OCI-LY7 (cell line): ENCODE measurements at places on chromosomes 6 and 20.

GRCh38 chr6:47535316-47536225, 58.0 kb downstream of the CD2AP start:
- no peak for DNase-seq

DNA sequence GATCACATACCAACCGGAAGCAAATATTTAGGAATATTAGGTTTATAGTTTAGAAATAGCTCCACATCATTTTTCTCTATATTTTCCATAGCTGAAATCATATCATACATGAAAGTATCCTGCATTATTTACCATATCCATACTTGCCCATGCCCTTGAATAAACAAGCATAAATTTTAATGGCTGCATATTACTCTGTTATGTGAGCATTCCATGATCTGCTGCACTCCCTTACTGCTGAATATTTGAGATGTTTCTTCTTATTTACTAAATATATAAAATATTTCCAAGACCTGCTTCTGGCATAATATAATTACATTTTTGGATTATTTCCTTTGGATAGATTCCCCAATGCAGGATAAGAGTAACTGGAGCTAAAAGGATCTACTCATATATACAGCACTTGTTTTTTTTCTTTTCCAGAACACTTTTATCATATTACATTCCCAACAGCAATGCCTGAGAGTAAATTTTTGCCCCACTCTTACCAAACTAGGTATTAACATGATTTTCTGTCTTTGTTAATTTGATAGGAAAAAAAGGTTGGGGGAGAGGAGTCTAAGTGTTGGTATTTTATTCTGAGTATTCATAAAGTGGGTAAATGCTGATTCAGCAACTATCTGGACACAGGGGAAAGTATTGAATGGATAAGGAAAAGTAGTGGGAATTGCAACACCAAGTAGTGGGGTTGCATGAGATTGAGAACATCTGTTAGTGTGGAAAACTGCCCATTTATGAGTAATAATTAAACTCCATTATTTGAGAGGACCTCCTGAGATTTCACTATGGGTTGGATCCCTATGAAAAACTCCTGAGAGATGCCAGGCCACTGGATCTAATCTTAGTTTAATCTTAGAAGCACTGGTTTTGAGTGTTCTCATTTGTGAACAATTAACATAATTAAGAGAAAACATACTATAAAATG, 76.0 kb downstream of the MAN1A1 start:
- no peak for DNase-seq

- DNase-seq: no peak
Measured at GRCh38 chr6:158083455-158084325, 84.4 kb downstream of the SERAC1 start.

DNA sequence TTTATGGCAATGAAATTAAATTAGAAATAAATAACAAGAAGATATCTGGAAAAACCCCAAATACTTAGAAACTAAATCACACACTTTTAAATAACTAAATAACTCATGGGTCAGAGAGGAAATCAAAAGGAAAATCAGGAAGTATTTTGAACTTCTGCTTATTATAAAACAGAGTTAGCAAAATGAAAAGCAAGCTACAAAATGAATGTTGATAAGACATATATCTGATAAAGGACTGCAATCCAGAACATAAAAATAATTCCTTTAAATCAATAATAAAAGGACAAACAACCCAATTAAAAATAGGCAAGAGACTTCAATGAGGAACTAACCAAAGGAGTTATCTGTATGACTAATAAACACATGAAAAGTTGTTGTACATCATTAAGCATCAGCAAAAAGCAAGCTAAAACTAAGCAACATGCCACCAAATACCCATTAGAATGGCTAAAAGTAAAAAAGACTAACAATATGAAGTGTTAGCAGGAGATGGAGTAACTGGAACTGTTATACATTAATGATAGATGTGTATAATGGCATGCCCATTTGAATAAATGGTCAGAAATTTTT, 38.9 kb upstream of the STMND1 start:
- no peak for DNase-seq

GRCh38 chr20:59150821-59151251, 12.8 kb upstream of the ZNF831 start:
- no peak for DNase-seq

- DNase-seq: no peak
Measured at GRCh38 chr6:136921936-136922684, at the start of gene SLC35D3. SLC35D3 (plus strand) TSS chr6:136922301; CDS start chr6:136922429, 128 bp downstream.

DNA sequence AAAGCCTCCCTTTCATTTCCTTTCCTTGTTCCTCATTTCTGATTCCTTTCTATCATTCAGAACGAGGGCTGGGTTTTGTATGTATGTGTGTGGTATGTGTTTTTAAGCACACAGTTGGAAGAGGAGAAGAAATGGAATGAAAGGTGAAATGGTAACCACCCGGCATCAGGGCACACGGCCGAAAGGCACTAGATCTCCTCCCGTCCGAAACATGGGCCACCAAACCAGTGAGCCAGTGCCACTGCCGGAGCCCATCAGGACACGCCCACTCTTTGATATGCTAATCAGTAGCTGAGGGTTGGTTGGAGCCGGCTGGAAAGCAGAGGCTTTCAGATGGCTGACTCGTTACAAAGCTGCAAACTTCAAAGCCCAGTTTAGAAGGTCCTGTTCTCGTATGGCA, 228.6 kb upstream of the JARID2 start:
- DNase-seq: no peak

DNA sequence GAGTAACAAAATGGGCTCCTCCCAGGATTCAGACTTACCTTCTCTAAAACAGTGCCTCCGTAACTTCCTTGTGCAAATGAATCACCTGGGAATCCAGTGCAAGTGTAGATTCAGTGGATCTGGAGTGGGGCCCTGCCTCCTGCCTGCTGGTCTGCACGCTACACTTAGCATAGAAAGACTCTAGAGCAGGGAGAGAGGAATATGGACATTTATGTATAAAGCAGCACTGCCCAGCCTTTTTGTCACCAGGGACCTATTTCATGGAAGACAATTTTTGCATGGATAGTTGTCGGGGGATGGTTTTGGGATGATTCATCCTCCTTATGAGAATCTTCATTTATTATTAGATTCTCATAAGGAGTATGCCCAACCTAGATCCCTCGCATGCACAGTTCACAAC, 42.3 kb upstream of the L3MBTL3 start:
- DNase-seq: no peak

DNA sequence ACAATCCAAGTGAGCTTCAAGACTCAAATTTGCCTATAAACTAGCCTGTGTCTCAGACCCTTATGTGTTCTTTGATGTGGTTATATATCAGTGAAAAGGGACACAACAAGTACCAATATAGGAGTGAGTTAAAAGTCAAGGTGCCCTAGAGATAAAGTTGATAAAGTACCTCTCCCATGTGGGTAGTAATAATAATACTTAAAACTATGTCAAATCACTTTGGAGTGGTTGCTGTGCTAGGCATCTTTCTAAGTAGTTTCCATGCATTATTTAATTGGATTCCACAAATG, 100.4 kb downstream of the BMP5 start:
- DNase-seq: no peak

DNA sequence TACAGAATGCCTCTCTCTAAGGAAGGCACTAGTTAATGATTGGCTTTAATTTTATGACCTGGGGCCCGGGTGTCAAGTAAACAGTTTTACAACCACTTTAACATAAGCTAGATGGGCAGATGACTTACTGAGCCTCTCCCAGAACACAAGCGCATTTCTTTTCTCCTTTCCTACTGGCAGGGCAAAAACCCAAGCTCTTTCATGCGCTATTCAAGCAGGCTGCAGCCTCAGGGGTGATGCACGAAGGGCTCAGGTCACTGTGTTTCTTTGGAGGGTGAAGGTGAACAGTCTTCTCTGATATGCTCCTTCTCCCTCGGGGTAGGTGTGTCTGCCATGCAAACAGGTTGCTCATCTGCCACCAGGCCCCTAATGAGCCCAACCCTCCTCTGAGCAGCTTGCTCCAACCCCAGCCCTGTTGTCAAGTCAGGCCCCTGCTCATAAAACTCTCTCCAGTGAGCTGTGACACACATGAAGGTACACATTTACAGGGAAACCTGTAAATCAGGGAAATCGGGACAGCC, 73.5 kb upstream of the CDH4 start:
- DNase-seq: no peak

DNA sequence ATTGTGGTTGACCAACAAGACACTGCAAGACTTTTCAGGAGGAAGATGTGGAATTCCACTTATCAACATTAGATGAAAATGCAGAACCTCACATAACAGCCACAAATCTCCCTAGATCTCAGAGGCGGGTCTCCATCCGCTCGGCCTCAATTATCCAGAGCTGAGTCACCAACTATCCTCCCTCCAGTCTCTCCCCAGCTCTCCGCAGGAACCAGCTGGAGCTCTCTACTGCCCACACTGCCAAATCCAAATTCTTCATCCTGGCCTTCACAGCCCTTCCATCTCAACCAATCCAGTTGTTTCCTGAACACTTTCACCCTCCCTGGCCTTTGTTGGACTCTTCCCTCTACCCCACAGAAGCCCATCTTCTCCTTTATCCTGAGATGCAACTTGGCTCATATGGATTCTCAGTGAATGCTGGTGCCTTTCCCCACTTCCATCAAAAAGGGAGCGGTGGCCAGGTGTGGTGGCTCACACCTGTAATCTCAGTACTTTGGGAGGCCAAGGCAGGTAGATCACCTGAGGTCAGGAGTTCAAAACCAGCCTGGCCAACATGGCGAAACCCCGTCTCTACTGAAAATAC, 3.5 kb upstream of the TGIF2 start:
- no peak for DNase-seq

DNA sequence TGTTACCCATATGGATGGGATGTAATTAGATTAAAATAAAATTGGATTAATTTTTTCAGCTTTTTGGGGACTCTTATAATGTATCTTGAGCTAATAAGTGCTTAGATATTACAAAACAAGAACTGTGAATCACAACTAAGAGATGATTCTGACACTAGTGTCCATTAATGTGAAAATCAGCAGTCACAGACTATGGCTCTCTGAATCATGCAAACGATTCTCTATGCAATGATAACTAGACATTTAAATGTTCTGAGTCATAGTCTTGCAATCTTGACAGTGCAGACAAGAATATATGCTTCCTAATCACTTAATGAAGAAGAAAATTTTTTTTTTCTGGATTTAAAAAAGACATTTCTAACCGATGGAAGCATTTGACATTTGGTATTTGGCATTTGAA, 82.2 kb upstream of the OPRM1 start:
- DNase-seq: no peak

DNA sequence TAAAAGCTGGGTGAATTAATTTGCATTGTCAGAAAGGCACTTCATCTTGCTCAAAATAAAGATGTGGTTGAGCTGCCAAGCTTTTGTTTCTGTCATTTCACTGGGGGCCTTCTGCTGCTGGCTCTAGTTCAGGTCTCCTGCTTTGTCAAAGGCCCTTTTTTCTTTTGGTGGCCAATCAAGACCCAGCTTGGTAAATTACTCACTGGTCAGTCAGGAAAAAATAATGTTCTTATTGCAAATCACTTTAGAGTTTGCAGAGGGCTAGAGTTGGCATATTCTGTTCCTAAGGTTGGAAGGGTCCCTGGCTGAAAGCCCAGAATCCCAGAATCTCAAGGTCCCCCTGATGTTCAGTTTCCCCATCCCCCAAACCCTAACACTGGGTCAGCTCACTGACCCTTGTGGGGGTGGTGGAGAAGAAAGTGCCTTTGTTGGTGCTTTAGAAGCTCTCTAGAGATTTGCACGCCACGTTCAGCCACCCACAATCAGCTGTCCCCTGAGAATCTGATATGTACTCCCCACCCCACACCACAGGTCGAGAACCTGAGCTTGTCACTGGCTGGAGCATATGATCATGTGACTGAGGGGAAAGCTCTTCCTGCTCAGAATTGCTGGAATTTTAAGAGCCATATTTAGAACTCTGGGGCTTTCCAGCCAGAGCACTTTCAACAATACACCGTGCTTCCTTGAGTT, 21.7 kb upstream of the BNIP5 start:
- DNase-seq: no peak

DNA sequence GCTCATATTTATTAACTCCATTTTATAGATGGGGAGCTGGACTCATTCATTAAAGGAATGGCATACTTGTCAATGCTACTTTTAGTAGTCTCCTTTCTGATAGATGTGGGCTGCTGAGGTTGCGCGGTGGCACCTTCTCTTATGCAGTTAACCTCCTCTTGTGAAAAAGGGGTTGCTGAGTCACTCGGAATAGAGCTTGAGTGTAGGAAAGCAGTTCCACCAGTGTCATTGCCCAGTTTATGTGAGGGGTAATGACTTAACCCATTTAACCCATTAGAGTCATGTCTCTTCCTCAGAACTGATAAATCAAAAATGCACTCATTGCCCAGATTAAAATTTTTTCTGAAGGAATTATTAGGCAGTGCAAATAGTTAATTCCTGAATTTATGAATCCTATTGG, 6.3 kb downstream of the MAPK14 start:
- DNase-seq: no peak

GRCh38 chr20:7938058-7938457, 2.2 kb downstream of the HAO1 start:
- DNase-seq: no peak

- DNase-seq: no peak
Measured at GRCh38 chr20:64188682-64189529, 24.7 kb downstream of the MYT1 start.

GRCh38 chr6:36120539-36120938, 9.8 kb upstream of the MAPK13 start:
- DNase-seq: peak; percentile 77

DNA sequence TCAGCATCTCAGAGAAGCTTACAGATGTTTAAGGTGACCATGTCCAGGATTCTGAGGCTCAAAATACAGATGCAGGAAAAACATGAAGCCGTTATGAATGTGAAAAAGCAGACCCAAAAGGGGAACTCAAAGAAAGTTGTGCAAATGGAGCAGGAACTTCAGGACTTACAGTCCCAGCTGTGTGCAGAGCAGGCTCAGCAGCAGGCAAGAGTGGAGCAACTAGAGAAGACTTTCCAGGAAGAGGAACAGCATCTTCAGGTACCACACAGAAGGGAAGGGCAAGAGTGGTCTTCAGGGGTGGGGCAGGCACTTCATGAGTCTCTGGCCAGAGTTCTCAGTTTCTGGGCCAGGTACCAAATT, 15.2 kb downstream of the RNF8 start:
- DNase-seq: no peak

GRCh38 chr20:12835999-12836398, 172.8 kb upstream of the SPTLC3 start:
- DNase-seq: no peak

DNA sequence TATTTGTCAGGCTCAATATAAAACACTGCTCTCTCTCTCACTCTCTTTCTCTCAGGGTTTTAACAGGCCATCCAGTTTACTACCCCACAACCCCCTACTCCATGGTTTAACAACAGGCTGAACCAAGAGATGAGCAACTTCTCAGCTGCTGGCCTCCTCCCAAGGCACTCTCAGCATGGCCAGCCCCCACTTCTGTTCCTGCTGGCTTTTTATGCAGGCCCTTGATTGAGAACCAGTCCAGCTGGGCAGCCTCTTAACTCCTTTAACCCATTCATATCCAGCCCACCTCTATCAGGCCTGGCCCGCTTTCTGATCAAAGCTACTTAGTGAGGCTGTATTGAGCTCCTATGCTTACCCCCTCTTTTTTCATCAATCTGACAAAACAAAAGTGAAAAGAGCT, 346.8 kb upstream of the POU3F2 start:
- no peak for DNase-seq

GRCh38 chr6:164478426-164478825, 831.0 kb downstream of the C6orf118 start:
- no peak for DNase-seq

- no peak for DNase-seq
Measured at GRCh38 chr20:57321142-57321541, 8.5 kb upstream of the SPO11 start.
